ENCODE measurements at places on chromosomes 7 and 10. TPM values are rescaled to one million over a fixed set of nuclear protein-coding genes. Genes with fewer than 3 reads are reported as not detected.

- no peak for DNase-seq
Observed at GRCh38 chr7:106281585-106282318, 3.0 kb downstream of the NAMPT start.

GRCh38 chr7:101465576-101466196, 103.0 kb downstream of the COL26A1 start:
- DNase-seq: no peak

DNA sequence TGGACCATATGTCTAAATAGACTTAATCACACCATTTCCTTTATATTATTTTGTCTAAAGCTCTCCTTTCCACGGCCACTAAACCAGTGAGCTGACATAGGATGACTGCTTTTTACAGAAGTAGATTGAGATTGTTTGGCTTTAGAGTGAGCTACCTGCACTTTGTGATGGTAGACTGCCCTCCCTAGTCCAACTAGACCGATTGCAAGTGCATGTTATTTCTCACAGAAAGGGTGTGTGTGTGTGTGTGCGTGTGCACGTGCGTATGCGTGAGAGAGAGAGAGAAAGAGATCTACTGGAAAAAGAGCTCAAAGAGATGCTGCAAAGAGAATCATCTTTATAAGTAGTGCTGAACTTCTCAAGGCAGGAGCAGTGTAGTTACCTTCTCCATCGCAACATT, 60.7 kb downstream of the VCL start:
- DNase-seq: no peak

- DNase-seq: peak; percentile 53
Observed at GRCh38 chr7:28984631-28985030, 26.5 kb upstream of the TRIL start.

DNA sequence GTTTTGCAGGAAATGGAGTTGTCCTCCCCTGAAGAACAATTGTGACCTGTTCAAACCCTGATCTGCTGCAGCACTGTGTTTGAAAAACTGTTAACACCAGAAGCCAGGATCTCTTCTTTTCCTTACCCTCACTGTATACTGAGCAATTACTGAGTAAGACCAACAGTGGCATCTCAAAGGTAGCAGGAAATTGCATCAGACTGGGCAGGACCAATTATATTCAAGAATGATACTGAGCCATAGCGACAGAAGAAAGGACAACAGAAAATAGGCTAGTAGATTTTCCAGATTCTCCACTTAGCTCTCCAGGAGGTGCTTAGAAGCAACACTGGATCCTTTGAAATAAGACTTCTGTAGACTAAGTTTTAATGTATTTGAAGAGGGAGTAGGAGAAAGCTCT, 57.4 kb upstream of the INHBA start:
- DNase-seq: no peak

- DNase-seq: no peak
Observed at GRCh38 chr10:50585921-50586739, 37.6 kb downstream of the SGMS1 start.

- no peak for DNase-seq
Observed at GRCh38 chr10:49645417-49645816, 31.6 kb downstream of the CHAT start.

DNA sequence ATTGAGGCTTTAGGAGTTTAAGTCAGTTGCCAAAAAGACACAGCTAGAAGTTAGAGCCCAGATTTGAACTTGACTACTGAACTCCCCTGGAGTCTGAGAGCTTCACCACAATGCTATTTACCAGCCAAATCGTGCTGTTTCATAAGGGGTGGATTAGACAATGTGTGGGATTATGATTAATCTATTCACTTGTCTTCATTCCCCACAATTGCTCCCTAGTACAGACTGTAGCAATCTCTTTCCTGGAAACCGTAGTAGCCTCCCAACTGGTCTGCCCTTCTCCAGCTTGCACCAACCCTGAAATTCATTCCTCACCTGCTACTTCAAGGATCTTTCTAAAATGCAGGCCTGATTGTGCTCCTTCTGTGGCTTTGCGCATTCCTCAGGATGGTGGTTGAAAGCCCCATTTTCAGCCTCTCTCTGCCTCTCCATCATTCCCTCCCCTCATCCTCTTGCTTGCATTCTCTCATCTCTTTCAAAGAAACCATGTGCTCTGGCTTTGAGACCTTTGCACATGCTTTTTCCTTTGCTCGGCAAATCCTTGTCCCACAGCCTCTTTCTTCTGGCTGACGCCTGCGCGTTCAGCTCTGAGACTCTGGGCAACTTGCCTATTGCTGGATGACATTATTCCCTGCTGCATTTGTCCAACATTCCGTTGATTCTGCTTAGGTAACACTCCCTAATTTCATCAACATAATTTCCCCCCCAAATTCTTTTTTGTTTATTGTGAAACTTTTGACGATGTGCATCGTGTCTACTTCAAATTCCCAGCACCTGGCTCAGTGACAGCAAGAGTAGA, 145.1 kb downstream of the ADRA2A start:
- no peak for DNase-seq

DNA sequence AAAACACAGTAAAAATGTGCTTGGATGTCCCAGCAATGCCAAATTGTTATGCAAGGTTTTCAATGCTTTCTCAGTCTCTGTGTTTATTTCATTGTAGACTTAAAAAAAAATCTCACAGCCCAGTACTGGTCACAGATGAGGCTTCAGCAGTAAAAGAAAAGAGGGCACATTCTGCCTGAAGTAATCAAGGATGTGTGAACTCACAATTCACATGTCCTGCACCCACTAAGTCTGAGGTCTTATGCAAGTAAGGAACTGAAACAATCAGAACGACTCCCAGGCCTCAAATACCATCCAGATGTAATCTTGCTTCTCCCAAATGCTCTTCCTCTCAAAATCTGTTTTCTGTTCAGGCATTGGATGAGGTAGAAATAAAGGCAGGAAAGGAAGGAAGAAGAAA, 33.7 kb downstream of the ADRB1 start:
- no peak for DNase-seq

DNA sequence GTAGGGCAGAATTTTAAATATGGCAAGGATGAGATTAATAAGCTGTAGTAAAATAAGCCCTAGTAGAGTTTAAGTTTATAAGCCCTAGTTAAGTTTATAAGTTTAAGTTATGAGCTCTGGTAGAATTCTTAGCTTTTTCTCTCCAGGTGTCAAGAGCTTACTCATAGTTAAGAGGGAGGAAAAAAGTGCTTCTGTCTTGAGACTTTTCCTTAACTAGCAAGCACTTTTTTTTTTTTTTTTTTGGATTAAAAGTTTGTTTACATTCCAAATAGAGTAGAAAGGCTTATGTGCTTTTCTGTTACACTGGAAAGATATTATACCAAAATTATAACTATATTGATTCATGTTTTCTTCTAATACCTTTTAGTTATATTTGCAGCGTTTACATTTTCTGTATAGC, 25.5 kb upstream of the MPP7 start:
- DNase-seq: no peak

DNA sequence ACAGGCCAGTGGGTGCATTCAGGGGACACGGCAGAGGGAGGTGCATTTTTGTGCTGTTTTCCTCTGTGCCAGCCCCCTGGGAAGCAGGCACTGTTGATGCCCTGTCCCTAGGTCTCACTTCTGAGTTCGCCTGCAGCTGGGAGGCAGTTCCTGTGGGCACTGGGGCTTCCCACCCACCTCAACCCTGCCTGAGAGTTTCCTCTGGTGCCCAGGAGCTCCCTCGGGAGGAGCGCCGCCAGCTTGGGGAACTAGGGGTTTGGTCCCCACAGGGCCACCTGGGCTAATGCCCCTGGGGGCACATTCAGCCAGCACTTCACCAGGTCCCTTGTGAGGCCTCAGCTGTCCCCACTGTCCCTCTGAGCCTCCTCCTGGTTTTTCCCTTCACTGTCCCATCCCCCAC, 178.2 kb upstream of the RHEB start:
- no peak for DNase-seq

DNA sequence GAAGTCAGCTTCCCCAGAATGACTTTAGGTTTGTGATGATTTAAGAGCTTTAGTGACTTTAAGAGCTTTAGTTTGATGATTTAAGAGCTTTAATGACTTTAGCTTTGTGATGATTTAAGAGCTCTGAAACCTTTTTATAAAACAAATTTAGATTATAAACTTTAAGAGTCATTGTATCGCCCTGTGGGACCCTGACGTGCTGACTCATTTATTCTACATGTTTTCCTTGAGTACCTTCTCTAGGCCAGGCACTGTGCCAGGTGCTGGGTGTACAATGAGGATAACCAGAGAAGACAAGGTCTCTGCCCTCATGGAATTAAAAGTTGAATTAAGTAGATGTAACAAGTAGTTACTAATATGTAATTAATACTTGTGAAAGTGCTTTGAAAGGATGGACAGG, 45.4 kb downstream of the CNNM1 start:
- no peak for DNase-seq

DNA sequence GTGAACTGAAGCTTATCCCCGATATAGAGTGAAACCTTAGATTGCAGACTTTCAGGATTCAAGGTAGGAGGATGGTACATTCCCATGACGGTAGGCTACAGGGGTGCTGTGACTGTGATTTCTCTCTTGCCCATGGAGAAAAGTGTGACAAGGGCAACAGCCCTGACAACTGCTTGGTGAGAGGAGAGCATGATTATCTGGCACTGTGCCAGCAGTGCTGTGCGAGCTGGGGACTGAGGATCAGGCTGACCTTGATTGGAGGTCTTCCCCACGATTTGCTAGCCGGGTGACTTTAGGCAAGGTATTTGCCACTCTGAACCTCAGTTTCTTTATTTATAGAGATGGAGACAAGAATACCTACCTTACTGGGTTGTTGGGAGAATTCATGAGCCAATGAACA, 229.5 kb downstream of the PTEN start:
- no peak for DNase-seq

DNA sequence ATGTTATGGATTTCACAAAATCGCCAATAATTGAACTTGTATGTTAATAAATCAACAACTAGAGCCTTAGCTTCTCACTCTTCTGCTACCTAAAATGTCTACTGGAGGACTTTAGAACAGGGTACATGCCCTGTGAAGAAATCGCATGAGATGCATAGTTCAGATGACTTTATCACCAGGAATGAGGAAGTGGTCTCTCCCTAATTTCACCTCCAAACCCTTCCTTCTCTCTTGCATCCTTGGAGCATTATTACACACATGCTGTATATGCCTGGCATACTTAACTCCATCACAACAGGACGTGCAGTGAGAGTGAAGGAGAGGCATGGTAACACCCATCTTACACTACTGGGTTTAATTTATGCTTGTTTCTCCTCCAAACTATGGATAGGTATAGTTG, 27.8 kb downstream of the RHEB start:
- no peak for DNase-seq

- no peak for DNase-seq
Observed at GRCh38 chr10:32148864-32149251, 92.6 kb upstream of the KIF5B start.

DNA sequence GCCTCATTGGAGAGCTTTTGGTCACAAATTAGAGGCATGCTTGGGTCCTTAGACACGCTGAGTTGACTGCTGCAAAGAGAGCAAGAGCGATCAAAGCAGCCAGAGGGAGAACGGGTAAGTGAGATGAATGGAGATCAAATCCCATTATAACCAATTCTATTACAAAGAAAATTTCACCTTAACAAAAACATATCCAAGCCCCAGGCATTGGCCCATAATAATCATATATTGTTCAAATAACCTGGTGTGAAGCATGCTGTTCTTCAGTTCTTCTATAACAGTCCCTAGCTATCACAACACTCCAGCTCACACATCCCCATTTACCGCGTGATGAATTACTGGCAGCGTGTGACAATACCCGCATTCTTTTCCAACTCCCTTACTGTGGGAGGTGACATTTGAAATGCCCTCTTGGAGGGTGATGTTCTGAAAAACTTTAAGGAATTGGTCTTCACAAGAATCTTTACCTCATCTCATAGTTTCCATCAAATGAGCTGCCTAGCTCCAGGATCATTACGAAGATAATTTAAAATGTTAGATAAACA, 156.1 kb upstream of the PLXNA4 start:
- no peak for DNase-seq

DNA sequence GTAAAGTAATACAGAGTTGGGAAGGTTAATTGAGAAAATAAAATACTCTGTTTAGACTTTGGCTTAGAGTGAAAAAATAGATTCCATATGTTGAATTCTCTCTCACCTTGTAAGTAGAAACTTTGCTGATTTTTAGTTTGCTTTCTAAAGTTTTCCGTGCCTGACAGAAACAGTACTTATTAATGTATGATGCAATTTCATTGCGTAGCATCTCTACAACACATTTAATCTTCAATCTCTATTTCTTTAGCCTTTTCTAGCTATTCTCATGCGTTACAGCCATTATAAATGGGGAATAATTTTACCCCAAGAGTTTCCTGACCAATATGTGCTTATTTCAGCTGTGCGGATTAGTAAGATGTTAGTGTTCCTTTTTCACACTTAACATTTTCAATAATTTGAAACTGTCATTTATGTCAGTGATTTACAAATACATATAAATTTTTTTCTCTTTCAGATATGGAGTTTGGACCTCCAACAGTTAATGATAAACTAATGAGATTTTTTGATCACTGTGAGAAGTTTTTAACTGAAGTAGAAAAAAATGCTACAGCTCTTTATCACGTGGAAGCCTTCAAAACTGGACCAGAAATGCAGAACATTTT, 3.3 kb downstream of the MINPP1 start:
- DNase-seq: no peak

- DNase-seq: no peak
Observed at GRCh38 chr10:93280699-93281366, 201.3 kb downstream of the MYOF start.

DNA sequence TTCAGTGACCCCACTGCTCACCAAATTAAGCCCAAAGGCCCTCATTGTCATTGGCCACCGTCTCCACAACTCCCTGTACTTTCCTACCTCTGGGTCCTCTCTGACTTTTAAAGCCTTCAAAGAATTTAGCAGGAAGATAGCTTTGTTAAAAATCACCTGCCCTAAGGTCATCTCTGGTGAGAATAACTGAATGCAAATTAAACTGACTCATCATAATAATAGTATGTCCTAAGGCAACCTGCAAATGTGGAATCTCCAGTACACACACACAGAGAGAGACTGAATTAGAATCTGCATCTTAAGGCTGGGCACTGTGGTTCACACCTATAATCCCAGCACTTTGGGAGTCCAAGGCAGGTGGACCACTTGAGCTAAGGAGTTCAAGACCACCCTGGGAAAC, 24.1 kb downstream of the OAT start:
- no peak for DNase-seq

GRCh38 chr10:5617521-5617920, 48.9 kb downstream of the ASB13 start:
- no peak for DNase-seq

DNA sequence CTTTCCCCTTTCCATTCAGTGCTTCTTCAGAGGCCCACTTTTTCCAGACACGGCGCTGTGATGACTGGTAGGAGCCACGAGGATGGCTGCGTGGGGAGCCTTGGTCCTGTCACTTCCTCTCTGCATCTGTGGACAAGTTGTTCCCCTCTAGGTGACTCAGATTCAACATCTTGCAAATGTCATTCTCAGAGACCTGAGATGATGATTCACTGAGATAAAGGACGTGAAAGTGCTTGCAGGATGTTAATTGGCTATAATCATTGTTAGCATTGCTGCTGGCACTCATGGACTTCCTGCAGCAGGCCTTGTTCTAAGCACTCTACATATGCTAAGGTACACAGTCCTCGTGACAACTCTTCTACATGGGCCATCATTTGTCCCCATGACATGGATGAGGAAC, 489.8 kb upstream of the ZMIZ1 start:
- DNase-seq: peak; percentile 62

Gene TMEM270
- not detected for total RNA-seq

Gene MUC3A
- total RNA-seq: 1.7 TPM

Gene RARRES2
- 144 TPM for total RNA-seq

Gene MYOF
- total RNA-seq: 127 TPM

Gene HTR5A
- not detected for total RNA-seq

Gene GIMAP5
- 31.9 TPM for total RNA-seq

Gene UCN3
- total RNA-seq: 0.53 TPM

Gene LIPM
- total RNA-seq: not detected

Gene ANKRD61
- total RNA-seq: not detected

All from lower lobe of right lung (tissue), 2 donors.